Uterus (tissue), 4 donors: ENCODE measurements at places on chromosomes 7 and 10. TPM values are rescaled to one million over a fixed set of nuclear protein-coding genes. Genes with fewer than 3 reads are reported as not detected.

- no peaks in the 10 kb centered on the region for H3K36me3 ChIP-seq
- H3K4me1 ChIP-seq = no peaks in the 10 kb centered on the region
- no peak overlapping the region for H3K27ac ChIP-seq
- no peaks in the 10 kb centered on the region for H3K27me3 ChIP-seq
These were observed 78.5 kb upstream of the LANCL2 start for GRCh38 chr7:55286666-55287065.

GRCh38 chr7:6496842-6497636 is 49.3 kb upstream of the DAGLB start:
- no peak for DNase-seq
- H3K27ac ChIP-seq = no peak overlapping the region
- H3K4me1 ChIP-seq = no peaks in the 10 kb centered on the region
- H3K36me3 ChIP-seq = no peaks in the 10 kb centered on the region
- H3K4me3 ChIP-seq = no peak overlapping the region

GRCh38 chr7:25303281-25304181 is 75.2 kb upstream of the NPVF start:
- H3K27me3 ChIP-seq = no peaks in the 10 kb centered on the region
- no peak overlapping the region for H3K4me3 ChIP-seq
- no peak overlapping the region for H3K27ac ChIP-seq
- H3K36me3 ChIP-seq = no peaks in the 10 kb centered on the region
- no peaks in the 10 kb centered on the region for H3K4me1 ChIP-seq
- DNase-seq = no peak

DNA sequence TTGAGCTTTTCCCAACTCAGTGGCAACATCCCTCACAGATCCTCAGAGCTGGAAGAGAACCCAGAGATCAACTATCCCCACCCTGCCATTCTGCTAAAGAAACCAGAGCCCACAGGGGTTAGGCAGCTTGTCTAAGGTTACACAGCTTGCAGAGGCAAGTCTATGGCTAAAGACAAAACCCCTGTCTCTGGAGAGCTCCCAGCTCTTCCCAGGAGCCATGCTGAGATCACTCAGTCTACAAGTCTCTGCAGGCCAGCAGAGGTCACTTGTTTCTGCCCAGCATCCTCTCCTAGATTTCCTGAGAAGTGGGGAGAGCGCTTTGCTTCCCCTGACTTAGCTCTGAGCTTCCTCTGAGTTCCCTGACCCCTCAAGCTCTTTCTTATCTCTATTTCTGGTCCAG is 28.5 kb upstream of the LOXL4 start:
- H3K27ac ChIP-seq = no peak overlapping the region
- no peaks in the 10 kb centered on the region for H3K27me3 ChIP-seq
- H3K4me1 ChIP-seq = no peaks in the 10 kb centered on the region
- H3K4me3 ChIP-seq = no peak overlapping the region
- no peaks in the 10 kb centered on the region for H3K36me3 ChIP-seq

GRCh38 chr10:73588656-73589055 is 2.5 kb downstream of the USP54 start:
- no peaks in the 10 kb centered on the region for H3K36me3 ChIP-seq
- H3K27ac ChIP-seq = no peak overlapping the region
- no peak overlapping the region for H3K4me3 ChIP-seq
- no peaks in the 10 kb centered on the region for H3K4me1 ChIP-seq

- no peaks in the 10 kb centered on the region for H3K4me1 ChIP-seq
- no peaks in the 10 kb centered on the region for H3K36me3 ChIP-seq
- H3K27ac ChIP-seq = no peak overlapping the region
- H3K27me3 ChIP-seq = no peaks in the 10 kb centered on the region
- H3K4me3 ChIP-seq = no peak overlapping the region
- no peak for DNase-seq
These were observed 173.6 kb upstream of the AKR1E2 start for GRCh38 chr10:4652111-4653010.

Gene GIMAP2
- total RNA-seq = 28.3 TPM

DNA sequence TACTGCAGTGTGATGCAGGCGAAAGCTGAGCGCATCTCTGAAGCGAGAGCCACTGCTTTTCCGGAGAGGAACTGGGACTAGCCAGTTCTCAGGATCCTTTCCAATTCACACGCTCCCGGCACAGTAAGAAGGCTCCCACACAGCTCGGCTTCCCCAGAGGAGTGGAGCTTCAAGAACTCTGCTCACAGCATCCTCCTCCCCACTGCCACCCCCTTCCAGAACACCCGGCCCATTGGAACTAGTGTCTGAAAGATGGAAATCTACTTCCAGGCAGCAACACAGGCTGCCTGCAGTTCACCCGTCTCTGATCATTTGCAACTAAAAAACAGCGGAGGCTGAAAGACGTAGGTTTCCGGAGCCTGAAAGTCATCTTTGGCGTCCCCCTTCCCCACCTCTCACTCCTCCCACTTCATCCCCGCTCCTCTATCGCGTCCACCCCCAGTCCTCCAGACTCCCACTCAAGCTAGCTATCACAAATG is at the start of gene DGKB:
Gene DGKB (minus strand): TSS at position 163 of the 479 bp plus-strand sequence.
- peak; percentile 74 for DNase-seq
- no peaks in the 10 kb centered on the region for H3K27me3 ChIP-seq
- H3K4me1 ChIP-seq = no peaks in the 10 kb centered on the region
- H3K4me3 ChIP-seq = peak within 1 kb of the TSS; percentile 28
- H3K27ac ChIP-seq = peak within 1 kb of the TSS; percentile 66

DNA sequence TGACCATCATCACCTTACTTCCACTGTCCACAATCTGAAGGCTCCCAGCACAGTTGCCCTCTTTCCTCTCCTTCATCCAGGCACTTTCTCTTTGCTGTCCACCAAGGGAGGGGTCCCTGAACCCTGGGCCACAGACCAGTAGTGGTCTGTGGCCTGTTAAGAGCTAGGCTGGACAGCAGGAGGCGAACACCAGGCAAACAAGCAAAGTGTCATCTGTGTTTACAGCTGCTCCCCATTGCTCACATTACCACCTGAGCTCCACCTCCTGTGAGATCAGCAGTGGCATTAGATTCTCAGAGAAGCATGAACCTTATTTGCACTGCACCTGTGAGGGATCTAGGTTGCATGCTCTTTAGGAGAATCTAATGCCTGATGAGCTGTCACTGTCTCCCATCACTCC is 27.7 kb downstream of the FZD1 start:
- no peak overlapping the region for H3K27ac ChIP-seq
- no peaks in the 10 kb centered on the region for H3K36me3 ChIP-seq
- no peak for DNase-seq
- no peak overlapping the region for H3K4me3 ChIP-seq
- H3K4me1 ChIP-seq = no peaks in the 10 kb centered on the region
- no peaks in the 10 kb centered on the region for H3K27me3 ChIP-seq

- no peaks in the 10 kb centered on the region for H3K4me1 ChIP-seq
- H3K27me3 ChIP-seq = no peaks in the 10 kb centered on the region
- H3K36me3 ChIP-seq = no peaks in the 10 kb centered on the region
- no peak for DNase-seq
These were observed 46.5 kb upstream of the MSMB start for GRCh38 chr10:46092524-46093081.

DNA sequence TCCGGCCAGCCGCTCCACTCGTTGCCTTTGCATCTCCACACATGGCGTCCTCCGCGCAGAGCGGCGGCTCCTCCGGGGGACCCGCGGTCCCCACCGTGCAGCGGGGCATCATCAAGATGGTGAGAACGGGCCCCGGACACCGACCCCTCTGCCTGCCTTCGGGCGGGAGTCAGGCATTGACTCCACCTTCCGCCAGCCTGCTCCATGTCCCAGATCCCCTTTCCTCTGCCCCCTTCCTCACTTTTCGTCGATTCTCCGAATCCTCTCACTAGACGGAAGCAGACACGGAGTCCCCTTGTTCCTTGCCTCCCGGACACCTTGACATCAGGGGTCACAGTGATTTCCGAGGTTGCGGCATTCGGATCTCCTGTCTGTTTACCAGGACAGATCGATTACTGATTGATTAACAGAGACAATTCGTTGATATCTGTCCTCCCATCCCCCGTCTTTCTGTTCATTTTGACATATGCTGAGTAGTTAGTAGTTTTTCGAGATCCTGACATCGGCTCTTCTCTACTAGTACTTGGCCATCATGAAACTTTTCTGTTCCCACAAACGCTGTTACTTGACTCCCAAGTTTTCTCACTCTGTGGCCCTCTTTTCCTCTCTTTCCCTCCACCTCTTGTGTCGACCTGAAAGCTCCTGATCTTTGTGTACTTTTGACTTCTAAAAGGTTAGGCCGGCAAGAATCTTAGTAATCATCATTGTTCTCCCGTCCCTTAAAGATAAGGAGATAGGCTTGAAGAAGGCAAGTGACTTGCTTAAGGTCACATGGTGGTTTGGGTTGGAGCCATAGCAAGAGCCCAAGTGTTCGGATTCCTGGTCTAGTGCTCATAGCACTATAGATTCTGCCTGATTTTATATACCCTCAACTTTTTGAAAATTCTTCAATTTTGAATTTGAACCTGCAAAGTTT is 597 bp downstream of the SND1 start:
- no peak for DNase-seq
- peak overlapping the region; percentile 100 for H3K4me3 ChIP-seq
- no peaks in the 10 kb centered on the region for H3K27me3 ChIP-seq
- no peaks in the 10 kb centered on the region for H3K36me3 ChIP-seq
- H3K27ac ChIP-seq = peak overlapping the region; percentile 98
- no peaks in the 10 kb centered on the region for H3K4me1 ChIP-seq

DNA sequence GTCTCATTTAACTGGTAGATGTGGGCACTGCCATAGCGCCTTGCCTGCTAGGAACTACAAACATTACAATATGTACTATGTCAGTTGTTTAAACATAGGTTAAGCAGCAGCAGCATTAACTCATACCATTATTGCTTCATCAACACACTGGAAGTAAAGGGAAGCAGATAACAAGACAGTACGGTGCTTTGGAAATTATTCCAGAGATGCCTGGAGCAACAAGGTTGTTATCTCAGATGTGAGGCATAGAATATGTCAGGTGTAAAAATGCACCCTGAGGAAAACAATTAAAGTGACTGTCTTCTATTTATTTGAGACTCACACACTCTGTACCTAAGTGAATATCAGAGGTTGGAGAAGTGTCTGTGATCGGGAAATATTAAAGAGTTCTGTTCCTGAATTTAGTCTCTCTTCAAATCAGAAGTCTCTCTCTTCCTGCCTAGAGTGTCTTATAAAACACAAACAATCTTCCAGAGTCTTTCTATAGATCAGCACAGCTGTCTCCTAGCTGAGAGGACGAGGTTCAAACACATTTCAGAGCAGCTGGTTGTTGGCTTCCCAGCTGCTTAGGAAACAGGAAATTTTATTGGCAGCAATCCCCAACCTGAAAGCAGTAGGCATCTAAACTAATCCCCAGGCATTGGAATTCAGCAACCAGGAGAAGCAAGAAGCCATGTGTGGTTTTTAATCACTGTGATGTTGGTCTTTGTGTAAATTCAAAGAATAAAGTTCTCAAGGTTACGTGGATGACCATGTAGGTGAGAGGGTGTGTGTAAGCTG is 994.4 kb upstream of the LRRTM3 start:
- H3K27me3 ChIP-seq = no peaks in the 10 kb centered on the region
- H3K36me3 ChIP-seq = no peaks in the 10 kb centered on the region
- DNase-seq = no peak
- no peaks in the 10 kb centered on the region for H3K4me1 ChIP-seq
- H3K4me3 ChIP-seq = no peak overlapping the region

DNA sequence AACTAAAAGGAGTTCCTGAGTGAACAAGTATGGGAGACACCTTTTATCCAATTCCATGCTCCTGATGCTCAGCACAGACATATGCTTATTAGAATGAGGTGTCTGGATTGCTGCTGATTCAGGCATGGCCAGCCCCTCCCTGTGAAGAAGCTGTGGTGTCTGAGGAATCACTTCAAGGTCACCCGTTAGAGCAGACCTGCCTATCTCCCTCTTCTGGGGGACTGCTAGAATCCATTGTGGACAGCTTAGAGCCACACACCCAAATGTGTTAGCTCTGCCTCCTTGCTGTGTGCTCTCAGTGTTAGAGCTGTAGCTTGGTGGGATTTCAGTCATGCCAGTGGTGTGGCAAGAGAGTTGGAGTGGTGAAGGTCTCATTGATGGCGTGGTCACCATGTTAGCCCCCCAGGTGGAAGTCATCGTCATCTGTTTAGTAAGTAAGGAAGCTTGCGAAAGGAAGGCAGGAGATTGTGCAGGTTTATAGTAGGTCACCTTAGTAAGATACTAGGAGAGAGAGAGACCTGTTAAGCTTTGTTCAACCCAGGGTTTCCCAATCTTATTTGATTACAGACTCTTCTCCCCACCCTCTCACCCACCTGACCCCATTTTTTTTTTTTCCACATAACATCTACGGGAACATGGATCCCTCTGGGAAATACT is 12.8 kb downstream of the PRXL2A start:
- no peaks in the 10 kb centered on the region for H3K4me1 ChIP-seq
- no peak overlapping the region for H3K4me3 ChIP-seq
- H3K36me3 ChIP-seq = no peaks in the 10 kb centered on the region
- no peak overlapping the region for H3K27ac ChIP-seq

- no peaks in the 10 kb centered on the region for H3K36me3 ChIP-seq
- H3K27me3 ChIP-seq = no peaks in the 10 kb centered on the region
- peaks cover 15% of the 10 kb centered on the region for H3K4me1 ChIP-seq
- H3K27ac ChIP-seq = peak overlapping the region; percentile 77
- DNase-seq = no peak
These were observed 828 bp upstream of the MALSU1 start for GRCh38 chr7:23298141-23298881.

- H3K36me3 ChIP-seq = no peaks in the 10 kb centered on the region
- H3K4me1 ChIP-seq = no peaks in the 10 kb centered on the region
- H3K27ac ChIP-seq = no peak overlapping the region
- DNase-seq = no peak
These were observed 44.4 kb downstream of the DNAH11 start for GRCh38 chr7:21587139-21587784.

GRCh38 chr10:98910048-98910447 is 325.6 kb downstream of the HPSE2 start:
- no peaks in the 10 kb centered on the region for H3K27me3 ChIP-seq
- no peak overlapping the region for H3K27ac ChIP-seq
- no peak for DNase-seq

Gene CALN1
- total RNA-seq = 0.49 TPM

GRCh38 chr7:84735677-84736076 is 451.2 kb downstream of the SEMA3D start:
- no peak overlapping the region for H3K4me3 ChIP-seq
- no peaks in the 10 kb centered on the region for H3K27me3 ChIP-seq
- H3K4me1 ChIP-seq = no peaks in the 10 kb centered on the region
- no peak for DNase-seq

DNA sequence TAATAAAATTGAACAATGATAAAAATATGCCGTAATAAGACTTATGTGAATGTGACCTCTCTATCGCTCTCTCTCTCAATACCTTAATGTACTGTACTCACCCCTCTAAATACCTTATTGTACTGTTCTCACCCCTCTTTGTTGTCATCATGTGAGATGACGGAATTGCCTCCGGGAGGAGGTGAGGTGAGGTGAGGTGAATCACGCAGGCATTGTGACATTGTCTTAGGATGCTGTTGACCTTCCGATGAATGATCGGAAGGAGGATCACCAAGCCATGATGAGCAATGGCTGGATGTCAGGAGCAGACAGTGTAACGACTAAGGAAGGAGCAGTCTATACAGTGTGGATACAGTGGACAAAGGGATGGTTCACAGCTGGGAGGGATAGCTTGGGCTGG is 87.4 kb upstream of the FAM20C start:
- no peak overlapping the region for H3K27ac ChIP-seq
- H3K36me3 ChIP-seq = no peaks in the 10 kb centered on the region
- no peaks in the 10 kb centered on the region for H3K4me1 ChIP-seq
- no peaks in the 10 kb centered on the region for H3K27me3 ChIP-seq

Gene ANKRD22
- not detected for total RNA-seq
